ENCODE measurements at places on chromosomes 7 and 10. TPM values are rescaled to one million over a fixed set of nuclear protein-coding genes. Genes with fewer than 3 reads are reported as not detected.

DNA sequence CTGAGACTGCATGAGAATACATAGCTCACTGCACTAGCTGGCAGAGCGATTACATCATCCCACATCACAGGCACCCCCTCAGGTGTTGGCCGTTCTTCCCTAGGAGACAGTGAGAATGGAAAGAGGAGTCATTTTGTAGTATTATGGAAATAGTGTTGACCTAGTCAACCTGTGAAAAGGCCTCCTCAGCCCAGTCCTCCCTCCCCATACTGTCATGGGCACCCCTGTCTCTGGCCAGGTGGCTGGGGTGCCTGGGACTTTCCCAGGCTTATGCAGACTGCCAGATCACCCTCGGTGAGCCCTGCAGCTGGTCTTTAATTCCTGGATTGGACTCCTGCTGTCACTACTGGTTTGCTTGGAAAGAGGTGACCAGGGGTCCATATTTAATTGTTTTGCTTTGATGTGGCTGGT, 4.0 kb downstream of the INPP5A start:
- no peak for DNase-seq

- no peak for DNase-seq
These were observed 546.9 kb upstream of the GALNT17 start for GRCh38 chr7:70585071-70585470.

- DNase-seq = no peak
These were observed 54.8 kb downstream of the MPP7 start for GRCh38 chr10:28248092-28248491.

Gene ZNF775
- total RNA-seq = 10.5 TPM

- peak; percentile 58 for DNase-seq
These were observed 13.6 kb downstream of the VPS50 start for GRCh38 chr7:93245525-93246432.

Gene CPN1
- total RNA-seq = 69.4 TPM

GRCh38 chr10:71460615-71461014, 63.9 kb downstream of the CDH23 start:
- DNase-seq = no peak

DNA sequence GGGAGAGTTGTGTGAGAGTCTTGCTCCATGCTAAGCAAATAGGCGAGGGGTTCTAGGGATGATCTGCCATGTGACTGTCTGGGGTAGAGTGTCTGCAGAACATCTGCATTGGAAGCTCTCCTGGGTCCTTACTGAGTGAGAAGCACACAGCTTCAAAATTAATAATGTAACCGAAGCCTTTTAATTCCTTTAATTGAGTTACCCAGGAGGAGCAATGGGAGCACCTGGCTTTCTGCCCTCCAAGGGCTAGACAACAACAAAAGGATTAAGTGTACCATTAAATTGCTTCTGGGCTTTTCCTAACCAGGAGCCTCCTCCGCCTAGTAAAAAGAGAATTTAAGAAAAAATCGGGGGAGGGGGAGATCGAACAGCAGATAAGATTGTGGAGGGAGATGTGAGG, 102.0 kb upstream of the TBX20 start:
- no peak for DNase-seq

Gene ORAI2
- total RNA-seq = 22.3 TPM

Gene ZNF25
- 3.5 TPM for total RNA-seq

DNA sequence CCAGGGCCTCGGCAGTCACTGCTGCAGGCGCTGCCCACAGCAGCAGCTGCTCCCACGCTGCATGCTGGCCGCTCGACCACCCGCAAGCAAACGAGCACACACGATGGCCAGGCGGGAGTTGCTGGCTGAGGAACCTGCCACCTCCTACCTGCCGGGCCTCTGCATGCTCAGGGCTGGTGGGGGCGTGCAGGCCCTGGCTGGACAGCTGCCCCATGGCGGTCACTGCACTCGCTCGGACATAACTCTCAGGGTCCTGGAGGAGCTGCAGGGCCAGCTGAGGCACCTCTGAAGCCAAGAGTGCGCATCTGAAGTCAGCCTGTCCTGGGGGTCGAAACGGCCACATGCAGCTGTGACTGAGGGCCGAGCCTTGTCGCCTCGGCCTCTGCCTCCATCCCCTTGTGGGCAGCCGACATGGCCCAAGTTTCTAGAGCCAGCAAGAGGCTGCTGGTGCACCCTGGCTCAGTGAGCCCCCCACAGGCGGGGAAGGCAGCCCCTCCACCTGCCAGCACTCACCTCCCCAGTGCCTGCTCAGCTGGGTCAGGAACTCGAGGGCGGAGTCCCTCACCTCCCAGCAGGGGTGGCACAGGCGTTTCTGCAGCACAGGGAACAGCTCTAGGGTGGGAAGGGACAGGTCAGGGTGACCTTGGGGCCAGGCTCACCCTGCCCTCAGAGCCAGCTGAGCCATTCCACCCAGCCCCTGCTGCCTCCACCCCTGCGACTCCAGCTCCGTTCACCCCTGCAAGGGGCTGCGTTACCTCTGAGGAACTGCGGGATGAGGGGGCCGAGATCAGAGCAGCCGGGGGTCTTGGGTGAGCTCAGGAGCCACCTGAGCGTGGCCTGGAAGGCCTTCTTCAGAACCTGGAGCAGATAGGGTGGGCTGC, 16.1 kb downstream of the BRAT1 start:
- DNase-seq = no peak
